ENCODE measurements at places on chromosomes 4 and X. TPM values are rescaled to one million over a fixed set of nuclear protein-coding genes. Genes with fewer than 3 reads are reported as not detected.
A peak's percentile ranks its signal among the peaks of the same experiment; 100 is the strongest.

DNA sequence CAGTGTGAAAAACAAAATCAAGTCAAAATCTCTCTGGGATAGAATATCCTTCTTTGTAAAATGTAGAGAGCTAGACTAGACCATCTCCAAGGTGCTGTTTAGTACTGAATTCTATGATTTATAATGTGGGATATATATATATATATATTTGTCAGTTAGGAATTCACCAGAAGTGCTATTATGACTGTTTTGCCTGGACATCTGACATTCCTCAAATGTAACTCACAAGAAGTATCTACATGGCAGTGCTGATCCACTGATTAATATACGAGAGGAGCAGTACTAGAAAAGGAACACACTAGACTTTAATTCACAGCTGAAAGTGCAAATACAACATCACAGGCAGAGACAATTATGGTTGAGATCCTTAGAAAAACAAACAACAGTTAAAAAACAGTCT, 208.9 kb downstream of the GBA3 start:
- DNase-seq, result no peak

Gene ZBED1
- polyA plus RNA-seq, result 21.0 TPM

DNA sequence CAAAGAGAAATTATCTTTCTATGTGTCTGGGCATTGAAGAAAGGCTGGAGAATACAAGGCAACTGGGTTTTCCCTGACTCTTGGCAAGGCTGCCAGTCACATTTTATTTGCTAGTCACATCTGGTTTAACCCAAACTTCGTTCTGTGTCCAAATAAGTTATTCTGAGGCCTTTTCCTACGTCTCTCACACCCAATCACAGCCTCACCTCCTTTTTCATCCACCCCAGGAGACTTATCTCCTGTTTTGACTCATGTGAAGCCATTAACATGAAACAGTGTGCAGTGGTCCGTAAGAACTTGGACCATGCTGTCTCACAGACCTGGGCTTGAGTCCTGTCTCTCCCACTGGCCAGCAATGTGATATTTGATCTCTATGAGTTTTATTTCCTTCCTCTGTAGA, 59.3 kb downstream of the CNGA2 start:
- no peak for DNase-seq

Gene PPEF2
- polyA plus RNA-seq, result not detected

DNA sequence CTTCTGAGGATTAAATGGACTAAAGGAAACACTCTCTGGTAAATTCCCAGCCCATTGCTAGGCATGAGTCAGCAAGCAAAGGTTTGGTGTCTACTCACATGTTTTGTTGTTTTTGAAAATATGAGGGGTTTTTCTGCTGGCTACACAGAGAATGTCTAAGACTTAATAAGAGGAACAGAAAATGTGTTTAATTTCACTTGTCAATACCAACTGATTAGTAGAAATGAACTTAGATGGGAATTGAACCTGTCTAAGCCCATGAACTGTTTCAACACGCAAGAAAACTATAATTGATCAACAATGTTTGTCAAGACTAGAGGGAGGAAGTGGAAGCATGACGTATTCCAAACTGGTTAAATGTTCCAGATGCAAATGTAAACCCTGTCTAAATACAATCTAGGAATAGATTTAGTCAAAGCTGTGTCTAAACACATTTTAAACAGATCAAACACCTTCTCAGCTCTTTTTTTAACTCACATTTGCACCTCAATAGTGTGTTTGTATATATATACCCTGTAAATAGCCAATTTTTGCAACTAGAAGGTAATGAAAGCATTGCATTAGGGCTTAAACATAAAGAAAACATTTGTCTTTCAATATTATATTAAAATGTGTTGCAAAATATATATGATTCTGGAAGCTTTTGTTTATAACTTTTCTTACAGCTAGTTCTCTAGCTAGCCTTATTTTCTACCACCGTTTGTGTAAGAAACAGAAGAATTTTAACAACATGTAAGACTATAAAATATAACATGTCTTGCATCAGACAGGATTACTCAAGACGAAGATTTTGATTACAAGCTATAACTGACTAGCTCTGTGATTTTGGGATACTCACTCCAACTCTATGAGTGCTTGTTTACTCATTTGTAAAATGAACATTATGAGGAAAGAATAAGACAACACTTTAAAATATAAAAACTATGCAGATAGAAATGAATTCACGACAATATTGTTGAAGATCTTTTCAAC, 607.8 kb downstream of the FSTL5 start:
- DNase-seq, result peak; percentile 4

GRCh38 chrX:16979226-16979625, 32.8 kb downstream of the REPS2 start:
- no peak for DNase-seq

GRCh38 chr4:100582146-100582545, 64.3 kb upstream of the EMCN start:
- peak; percentile 61 for DNase-seq

DNA sequence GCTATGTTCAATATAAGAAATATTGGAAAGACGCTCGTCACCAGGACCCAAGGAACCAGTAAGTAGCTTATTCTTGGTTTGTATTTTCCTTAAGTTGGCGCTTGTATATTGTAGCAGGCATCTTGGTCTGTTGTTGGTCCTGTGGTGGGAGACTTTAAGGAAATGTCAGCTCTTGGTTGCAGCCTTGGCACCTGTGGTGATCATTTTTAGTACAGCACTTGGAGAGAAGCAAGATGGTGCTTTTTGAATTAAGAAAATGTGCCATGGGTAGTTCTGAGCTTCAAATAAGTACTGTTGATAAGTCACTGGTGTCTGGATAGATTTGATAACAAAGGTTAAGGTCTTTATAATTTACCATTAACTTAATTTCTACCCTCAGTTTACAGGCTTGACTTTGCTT, 1.1 kb downstream of the RPS3A start:
- no peak for DNase-seq

Gene RTL5
- 10.4 TPM for polyA plus RNA-seq

GRCh38 chr4:156528216-156528615, 443.4 kb downstream of the PDGFC start:
- no peak for DNase-seq

GRCh38 chr4:139641218-139641617, 24.4 kb upstream of the MGST2 start:
- DNase-seq, result no peak
